ENCODE measurements at places on chromosomes 1 and 21.

DNA sequence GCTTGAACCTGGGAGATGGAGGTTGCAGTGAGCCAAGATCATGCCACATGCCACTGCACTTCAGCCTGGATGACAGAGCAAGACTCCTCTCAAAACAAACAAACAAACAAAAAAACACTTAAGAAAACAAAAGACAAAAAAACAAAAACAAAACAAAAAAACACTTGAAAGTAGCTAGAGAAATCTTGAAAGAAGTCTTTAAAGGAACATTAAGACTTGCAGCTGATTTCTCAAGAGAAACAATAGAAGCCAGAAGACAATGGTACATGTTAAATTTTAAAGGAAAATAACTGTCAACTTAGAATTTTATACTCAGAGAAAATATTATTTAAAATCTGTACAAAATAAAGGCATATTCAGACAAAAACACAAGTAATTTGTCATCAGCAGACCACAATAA lies 71.3 kb downstream of the HLX start:
- DNase-seq, result no peak

DNA sequence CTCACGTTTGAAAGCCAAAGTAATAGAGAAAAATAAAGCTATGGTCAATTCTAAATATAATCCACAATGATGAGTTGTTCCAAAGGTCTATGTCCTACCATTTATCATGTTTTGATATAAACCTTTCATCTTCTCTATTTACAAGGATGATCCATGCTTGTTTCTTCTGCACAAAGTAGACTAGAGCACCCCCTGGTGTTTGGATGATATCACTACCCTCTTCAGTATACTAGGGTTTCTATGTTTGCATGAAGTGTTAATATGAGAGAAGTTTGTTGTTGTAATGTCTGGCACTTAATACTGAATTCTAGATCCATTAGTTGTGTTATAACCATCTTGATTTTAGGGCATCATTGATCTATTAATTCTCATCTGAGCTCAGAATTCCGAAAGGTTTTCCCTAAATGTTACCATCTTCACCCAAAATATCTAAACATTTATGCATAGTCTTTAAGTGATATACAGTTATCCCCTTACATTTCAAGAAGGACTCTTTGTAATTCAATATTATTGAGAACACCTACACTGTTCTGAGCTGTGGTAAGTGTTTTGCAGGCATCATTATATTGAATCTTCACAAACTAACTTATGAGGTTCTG lies 21.1 kb downstream of the CLDN8 start:
- DNase-seq, result no peak

- no peak for DNase-seq
These were observed 393 bp downstream of the ELAPOR1 start for GRCh38 chr1:109114342-109114674.

DNA sequence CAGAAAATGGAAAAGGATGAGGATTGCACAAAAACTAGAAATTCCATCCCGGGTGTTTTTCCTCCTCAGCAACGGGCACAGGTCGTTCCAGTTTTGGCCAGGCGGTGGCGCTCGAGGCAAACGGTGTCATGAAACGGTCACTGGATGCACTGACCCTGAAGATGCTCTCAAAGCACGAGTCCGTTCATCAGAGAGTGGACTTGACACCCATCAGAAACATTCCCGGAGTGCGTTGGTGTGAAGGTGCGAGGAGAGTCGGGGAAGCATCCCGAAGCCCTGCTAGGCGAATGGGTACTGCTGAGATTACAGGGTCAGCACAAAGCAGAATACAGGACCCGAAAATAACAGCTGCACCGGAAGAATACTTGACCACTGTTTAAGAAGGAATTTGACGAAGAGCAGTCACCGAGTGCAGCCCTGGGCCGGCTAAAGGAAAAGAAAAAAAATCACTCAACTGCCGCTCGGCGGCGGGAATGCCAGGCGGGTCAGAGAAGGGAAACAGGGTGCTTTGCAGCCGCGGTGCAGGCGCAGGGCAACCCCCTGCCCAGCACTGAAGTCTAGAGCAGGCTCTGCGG lies 71.7 kb upstream of the ETS2 start:
- peak; percentile 85 for DNase-seq

DNA sequence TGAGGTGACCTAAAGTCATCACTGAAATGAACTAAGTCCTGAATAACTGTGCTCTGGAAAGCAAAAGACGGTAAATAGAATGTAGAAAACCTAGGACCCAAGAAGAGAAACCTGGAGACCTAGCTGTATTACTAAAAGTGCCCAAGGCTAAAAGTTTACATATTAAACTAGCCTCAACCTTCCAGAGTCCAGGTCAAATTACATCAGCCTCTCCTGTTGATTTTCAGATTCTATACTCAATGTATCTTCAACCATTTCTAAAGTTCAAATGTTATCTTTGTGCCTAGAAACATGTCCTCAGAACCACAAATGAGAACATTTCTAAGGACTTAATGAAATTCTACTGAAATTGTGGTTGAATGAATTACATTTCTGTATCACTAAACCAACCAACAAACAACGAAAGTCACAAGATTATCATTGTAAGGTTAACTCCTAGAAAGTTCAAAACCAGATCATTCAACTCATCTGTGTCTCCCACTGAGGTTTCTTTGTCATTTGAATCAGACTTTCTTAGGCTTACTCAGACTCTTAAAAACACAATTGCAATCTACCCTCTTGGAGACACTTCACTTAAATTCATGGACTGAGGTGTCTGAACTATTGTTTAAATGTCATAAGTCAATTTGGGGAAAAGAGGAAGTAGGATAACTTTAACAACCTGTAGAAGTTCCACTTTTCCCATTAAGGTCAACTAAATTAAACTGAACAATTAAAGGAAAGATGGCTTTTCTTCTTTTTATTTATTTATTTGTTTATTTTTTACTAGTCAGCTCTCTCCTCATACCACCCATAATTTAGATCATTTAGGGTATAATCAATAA lies 207.7 kb downstream of the BARHL2 start:
- no peak for DNase-seq

DNA sequence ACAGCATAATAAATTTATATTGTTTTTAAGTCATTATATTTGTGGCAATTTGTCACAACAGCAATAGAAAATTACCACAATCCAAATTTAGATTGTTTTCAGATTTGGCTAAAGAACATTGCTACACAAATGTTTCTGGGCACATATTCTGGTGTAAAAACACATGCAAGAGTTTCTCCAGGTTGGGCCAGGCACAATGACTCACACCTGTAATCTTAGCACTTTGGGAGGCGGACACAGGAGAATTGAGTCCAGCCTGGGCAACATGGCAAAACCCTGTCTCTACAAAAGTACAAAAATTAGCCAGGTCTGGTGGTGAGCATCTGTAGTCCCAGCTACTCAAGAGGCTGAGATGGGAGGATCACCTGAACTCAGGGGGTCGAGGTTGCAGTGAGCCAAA lies 8.4 kb downstream of the ERO1B start:
- no peak for DNase-seq

Data from right lung (tissue), 10 donors.